ENCODE measurements at places on chromosomes 1 and 21.

GRCh38 chr1:67594764-67595163 lies 90.2 kb upstream of the GADD45A start:
- no peak for DNase-seq

GRCh38 chr1:206766251-206766856 lies 4.2 kb upstream of the IL19 start:
- no peak for DNase-seq

GRCh38 chr1:116832932-116833578 lies 76.7 kb upstream of the PTGFRN start:
- no peak for DNase-seq

DNA sequence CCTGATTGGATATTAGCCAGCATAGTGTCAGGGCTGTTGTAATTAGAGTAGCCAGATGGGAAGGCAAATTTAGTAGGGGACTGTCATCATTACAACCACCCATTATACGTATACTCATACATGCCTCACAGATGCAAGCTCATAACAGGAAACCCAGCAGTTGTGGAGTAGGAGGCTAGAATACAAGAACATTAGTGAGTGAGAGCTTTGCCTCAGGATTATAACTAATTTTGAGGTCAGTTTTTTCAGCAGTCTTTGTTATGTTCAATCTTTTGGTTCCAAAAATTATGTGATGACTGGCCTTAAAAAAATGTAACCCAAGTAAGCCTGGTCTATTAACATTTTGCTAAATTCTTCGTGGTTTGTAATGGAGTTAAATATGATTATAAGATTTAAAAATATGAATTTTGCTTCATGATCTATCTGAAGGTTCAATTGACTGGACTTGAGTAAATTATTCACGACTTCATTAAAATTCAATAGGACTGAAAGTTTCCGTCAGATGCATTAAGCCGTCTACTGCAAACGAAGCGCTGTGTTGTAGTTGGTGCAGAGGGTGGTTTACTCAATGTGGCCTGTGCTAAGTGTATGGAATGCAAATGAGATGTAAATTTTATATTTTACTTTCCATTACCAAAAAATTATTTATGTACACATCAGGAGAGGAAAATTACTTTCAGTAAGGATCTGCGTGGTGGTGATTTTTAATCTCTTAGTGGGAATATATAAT lies 48.8 kb downstream of the KCNK1 start:
- DNase-seq, result no peak

DNA sequence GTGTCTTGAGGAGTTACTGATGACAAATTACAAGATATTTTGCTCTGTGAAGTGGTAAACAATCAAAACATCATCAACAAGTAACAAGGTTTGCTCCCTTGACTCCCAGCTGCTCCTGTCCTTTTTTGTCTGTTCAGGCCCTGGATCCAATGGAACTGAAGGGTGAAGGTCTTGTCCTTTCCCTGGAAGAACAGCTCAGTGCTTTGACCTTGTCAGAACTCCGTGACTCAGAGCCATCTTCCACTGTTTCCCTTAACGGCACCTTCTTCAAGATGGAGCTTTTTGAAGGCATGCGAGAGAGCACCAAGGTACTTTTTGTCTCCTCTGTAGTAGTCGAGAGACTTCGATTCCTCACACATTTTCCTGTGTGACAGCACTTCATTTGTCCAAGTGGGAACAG lies 29.0 kb downstream of the TRIM45 start:
- DNase-seq, result no peak

DNA sequence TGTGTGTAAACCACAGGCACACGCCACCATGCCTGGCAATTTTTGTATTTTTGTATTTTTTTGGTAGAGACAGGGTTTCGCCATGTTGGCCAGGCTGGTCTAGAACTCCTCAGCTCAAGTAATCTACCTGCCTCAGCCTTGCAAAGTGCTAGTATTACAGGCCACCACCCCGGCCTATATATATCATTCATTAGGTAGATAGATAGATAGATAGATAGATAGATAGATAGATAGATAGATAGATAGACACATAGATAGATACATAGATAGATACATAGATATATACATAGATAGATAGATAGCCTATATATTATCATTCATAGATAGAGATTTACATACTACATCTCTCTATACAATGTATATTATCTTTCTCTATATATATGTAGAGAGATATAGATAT lies 46.0 kb downstream of the VANGL1 start:
- no peak for DNase-seq
